ENCODE measurements at places on chromosomes 11 and 22. TPM values are rescaled to one million over a fixed set of nuclear protein-coding genes. Genes with fewer than 3 reads are reported as not detected.

GRCh38 chr22:38718414-38718813 is 12.7 kb downstream of the GTPBP1 start:
- H3K27me3 ChIP-seq: no peaks in the 10 kb centered on the region
- DNase-seq: no peak
- no peak overlapping the region for H3K4me3 ChIP-seq
- H3K36me3 ChIP-seq: peaks cover 30% of the 10 kb centered on the region
- H3K4me1 ChIP-seq: peaks cover 24% of the 10 kb centered on the region

The LRRC56 gene
- total RNA-seq: 0.96 TPM

DNA sequence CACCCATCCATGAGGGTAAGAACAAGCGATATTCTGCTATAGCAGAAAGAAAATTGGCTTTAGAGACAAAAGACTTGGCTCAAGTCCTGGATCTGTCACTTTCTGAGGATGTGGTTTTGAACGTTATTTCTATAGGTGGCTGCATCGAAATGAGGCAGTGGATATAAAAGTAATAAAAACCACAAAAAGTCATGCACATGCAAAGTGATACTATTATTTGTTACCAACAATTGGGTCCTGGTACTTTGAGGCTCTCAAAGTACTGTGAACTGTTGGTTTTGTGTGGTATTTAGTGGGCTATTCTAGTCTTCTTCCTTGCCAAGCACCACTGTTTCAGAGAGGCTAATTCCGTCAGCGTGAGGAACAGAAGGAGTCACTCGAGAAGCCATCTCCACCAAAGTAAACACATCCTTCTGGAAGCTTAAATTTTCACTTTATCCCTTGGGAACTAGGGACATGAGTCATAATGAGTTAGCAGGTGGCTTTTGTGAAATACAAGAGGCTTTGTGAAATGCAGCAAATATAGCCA is 13.1 kb downstream of the UBASH3B start:
- peaks cover 66% of the 10 kb centered on the region for H3K4me1 ChIP-seq
- H3K36me3 ChIP-seq: peaks cover 16% of the 10 kb centered on the region
- no peak overlapping the region for H3K4me3 ChIP-seq
- H3K27me3 ChIP-seq: no peaks in the 10 kb centered on the region
- peak overlapping the region; percentile 47 for H3K27ac ChIP-seq

The C11orf97 gene
- not detected for total RNA-seq

All from activated CD4-positive, alpha-beta T cell treated with anti-CD3 and anti-CD28 coated beads for 36 hours (primary cell).